ENCODE measurements at places on chromosomes 5 and 9.

DNA sequence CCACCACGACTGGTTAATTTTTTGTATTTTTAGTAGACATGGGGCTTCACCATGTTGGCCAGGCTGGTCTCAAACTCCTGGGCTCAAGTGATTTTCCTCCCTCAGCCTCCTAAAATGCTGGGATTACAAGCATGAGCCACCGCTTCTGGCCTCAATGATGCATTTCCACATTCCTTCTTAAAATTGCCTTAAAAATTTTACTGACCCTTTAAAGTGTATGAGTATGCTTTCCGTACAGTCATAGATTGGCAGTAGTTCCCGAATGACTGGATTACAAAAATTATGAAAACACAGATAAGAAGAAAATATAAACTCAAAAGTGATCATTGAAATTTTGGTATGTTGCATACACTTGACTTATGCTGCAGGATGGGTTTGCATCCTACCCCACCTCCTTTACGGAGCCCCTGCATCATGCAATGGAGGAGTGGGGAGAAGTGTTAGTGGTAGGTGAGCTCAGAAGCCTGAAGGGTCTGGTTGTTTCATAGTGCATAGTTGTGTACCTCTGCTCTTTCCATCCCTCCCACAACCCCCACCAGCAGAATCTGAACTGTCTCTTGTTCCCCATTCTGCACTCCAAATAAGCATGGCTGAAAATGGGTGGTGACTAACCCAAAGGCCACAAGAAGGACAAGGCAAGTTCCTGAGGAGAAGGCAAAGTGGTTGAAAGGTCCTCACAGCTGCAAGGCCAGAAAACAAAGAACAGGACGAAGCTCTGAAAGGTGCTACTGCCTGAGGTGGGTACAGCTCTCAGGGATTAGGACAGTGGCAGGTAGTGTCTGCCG, 26.8 kb downstream of the ANKRD55 start:
- no peak for DNase-seq

GRCh38 chr5:100108883-100109282, 426.3 kb upstream of the FAM174A start:
- DNase-seq: no peak

DNA sequence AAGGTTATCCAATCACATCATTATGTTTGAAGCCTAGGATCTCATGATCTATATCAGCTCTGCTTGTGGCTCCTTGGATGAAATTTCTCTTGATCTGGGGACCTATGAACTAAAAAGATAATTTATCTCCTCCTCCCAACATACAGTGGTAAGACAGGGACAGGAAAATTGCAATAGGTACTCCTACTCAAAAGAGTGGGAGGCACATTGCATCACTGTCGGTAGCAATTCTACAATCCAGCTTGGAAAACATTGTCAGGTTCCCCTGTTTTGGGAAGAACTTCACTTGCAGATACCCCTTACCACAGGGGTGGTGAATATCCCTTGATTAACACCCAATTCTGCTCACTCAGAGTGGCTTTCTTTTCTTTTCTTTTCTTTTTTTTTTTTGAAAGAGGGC, 107.7 kb downstream of the HSPA4 start:
- no peak for DNase-seq

DNA sequence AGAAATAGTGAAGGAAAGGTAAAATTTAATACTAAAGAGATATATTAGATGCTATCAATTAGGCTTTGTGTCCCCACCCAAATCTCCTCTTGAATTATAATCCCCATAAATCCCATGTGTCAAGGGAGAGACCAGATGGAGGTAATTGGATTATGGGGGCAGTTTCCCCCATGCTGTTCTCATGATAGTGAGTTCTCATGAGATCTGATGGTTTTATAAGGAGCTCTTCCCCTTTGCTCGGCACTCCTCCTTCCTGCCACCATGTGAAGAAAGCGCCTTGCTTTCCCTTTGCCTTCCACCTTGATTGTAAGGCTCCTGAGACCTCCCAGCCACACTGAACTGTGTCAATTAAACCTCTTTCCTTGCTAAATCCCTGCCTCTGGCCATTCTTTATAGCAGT, 697.0 kb upstream of the RGMB start:
- no peak for DNase-seq

DNA sequence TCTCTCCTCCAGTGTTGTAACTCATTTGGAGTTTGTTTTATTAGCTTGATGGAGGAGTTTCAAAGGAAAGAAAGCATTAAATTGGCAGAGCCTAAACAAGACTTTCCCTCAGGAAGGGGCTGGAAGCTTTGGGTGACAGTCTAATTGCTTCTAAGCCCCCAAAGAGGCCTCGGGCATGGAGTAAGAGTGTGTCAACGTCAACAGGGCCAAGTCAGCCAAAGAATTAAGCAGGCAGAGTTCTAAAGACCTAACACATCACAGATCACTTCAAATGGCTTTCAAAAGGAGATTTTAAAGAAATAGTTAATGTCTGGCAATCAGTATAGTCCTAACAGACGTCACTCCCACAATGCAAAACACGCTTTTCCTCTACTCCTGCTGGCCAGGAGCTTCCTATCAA, 234.5 kb downstream of the EFNA5 start:
- DNase-seq: no peak

DNA sequence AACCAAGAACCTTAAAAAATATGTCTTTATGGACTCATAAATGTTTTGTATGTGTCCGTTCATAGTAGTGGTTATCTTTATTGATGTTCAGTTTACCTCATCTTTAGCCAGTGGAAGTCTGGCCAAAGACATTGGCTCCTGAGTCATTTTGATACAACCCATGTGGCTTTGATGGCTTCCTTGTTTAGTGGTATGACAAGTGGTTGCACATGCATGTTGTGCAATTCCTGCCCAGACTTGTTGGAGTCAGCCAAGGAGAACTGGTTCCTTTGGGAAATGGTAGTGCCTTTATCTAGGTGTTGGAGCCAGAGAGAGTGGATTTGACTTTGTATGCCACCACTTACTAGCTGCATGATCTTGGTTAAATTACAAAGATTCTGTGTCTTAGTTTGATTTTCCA, 94.3 kb downstream of the RPS23 start:
- DNase-seq: no peak

- no peak for DNase-seq
These were observed 234.2 kb upstream of the DMAC1 start for GRCh38 chr9:8033794-8034193.

GRCh38 chr5:140284013-140284412, 18.9 kb downstream of the PFDN1 start:
- DNase-seq: no peak

- no peak for DNase-seq
These were observed 354.1 kb upstream of the SLC30A5 start for GRCh38 chr5:68739752-68740151.

DNA sequence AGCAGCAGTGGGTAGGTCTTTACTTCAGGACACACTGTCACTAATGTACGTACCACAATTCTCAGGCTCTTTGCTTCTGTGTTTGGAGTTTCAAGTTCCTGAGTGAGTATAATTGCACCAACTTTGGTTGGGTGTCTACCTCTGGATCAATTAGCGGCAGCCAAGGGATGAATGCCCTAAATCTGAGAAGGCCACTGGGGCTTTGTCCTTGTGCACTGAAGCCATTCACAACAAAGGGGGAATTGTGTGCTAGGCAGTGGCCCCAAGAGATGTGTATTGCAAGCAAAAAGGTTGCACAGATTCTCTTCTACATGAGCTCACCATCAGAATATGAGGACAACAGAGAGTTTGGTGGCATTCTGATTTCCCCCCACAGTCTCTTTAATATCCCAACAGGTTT, 3.9 kb upstream of the PHF24 start:
- no peak for DNase-seq

All from activated CD4-positive, alpha-beta T cell treated with anti-CD3 and anti-CD28 coated beads for 24 hours (primary cell).